OCI-M1 (cell line): ENCODE measurements at places on chromosomes 6 and 20.

- no peak for DNase-seq
Measured at GRCh38 chr6:128719786-128720185, 163.2 kb upstream of the LAMA2 start.

DNA sequence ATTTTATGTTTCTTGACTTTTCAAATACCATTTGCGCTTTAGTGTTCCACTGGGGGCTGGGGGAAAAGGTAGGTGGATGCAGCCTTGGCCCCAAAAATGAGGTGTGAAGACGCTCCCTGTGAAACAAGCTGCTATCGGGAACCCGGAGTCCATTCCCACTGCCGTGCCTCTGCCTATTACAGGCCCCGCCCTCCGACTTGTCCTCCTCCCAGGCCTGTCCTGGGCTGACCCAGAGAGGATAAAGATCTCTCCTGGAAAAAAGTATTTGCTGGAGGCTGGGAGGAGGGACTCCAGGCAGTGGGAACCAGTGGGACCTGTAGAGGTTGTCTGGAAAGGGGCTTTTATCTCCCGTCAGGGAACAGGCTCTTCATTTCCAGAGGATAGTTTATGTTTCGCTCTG, 215.0 kb downstream of the SLC24A3 start:
- DNase-seq = no peak

- no peak for DNase-seq
Measured at GRCh38 chr6:158645064-158646022, 800 bp upstream of the DYNLT1 start.

GRCh38 chr20:33838035-33838864, 27.1 kb downstream of the CHMP4B start:
- DNase-seq = no peak

- DNase-seq = no peak
Measured at GRCh38 chr6:44035621-44036020, 91.6 kb downstream of the MRPL14 start.

- no peak for DNase-seq
Measured at GRCh38 chr20:60116128-60116909, 158.1 kb downstream of the CDH26 start.

GRCh38 chr20:52236292-52236691, 44.7 kb upstream of the ZFP64 start:
- no peak for DNase-seq

GRCh38 chr6:119339941-119340456, 9.6 kb downstream of the MAN1A1 start:
- peak; percentile 82 for DNase-seq

DNA sequence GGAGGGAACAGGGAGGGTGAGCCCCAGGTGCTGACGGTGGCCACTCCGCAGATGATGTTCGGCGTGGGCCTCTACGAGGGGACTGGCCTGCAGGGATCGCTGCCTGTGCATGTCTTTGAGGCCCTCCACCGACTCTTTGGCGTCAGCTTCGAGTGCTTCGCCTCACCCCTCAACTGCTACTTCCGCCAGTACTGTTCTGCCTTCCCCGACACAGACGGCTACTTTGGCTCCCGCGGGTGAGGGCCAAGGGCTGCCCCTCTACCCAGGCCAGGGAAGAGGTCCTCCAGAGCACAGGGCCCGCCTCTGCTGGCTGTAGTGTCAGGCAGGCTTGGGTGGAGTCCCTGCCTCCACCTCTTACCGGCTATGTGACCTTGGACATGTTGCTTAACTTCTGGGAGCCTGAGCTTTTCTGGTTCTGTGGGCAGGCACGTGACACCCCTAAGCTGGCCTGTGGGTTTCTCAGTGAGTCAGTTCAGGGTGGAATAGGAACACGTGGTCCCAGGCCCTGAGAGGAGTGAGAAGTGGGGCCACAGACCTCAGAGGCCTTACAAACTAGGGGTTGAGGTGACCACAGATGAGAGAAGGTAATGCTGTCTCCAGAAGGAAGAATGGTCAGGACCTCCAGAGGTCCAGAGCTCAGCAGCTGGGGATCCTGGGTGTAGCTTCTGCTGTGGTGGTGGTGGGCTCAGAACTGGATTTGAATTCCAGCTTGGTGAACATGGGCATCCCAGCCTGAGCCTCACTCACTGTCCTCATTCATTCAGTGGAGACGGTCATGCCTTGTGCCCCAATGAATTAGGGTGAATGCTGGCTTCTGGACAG, 11.9 kb downstream of the PCIF1 start:
- peak; percentile 85 for DNase-seq

- DNase-seq = peak; percentile 83
Measured at GRCh38 chr20:35145141-35145564, 2.0 kb downstream of the EDEM2 start.

- peak; percentile 37 for DNase-seq
Measured at GRCh38 chr20:21808863-21809664, 103.6 kb downstream of the PAX1 start.

GRCh38 chr6:5030596-5031136, 26.8 kb upstream of the RPP40 start:
- peak; percentile 98 for DNase-seq

DNA sequence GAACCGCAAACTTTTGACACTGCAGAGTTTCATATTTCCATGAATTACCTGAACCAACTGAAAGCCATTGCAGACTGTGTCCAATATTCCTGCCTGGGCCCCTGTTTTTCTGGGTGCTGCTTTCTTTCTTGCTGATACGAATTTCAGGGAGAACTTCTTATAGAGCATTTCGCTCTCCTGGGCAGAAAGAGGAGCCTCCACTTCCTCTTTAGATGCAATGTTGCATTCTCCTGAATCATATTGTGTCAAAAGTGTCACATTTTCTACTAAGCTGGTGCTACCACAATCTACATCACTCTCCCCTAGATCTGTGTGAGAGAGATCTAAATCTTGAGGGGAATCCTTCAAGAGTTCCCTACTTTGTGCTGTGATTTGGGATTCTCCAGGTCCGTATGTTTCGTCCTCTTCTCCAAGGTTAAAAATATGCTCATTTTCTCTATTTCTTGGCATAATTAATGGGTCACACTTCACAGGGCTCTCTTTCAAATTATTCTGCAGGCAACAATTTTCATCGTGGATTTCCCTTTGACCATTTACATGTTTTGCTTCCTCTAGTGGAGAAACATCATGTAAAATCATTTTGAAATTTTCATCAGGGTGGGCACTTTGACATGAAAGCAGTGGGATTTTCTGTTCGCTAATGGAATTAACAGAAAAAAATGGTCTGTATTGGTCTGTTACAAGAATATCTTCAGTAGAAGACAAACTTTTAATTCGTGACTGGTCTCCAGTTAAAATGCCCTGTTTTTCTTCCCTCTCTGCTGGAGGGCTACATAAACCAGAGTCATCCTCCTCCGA, 102.3 kb downstream of the DST start:
- peak; percentile 75 for DNase-seq

DNA sequence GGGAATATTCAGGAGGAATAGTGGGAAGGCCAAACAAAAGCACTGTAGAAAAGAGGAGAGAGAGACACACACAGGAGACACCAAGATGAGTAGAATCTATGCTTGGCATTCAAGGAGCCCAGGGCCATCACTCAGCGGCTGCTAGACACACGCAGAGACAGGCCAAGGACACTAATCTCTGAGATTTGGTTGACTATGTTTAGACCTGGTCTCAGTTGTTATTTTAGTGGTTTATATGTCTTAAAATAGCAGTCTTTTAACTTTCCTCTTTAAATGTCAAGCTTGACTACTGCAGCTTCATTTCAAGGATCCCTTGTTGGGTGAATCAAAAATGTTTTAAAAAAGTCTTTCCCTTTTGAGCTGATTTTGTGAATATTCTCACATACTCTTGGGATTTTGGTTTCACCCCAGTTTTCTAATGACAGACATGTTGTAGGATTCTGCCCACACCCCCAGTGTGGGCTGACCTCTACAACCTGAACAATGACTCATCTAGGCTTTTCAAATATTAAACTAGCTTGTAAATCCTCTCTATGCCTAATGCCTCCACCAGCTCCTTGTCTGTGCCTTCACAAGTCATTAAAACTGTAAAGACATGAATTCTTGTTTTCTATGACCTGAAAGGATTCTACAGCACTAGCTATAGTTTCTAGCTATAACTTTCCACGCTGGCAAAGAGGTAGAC, 142.7 kb upstream of the EXOC2 start:
- no peak for DNase-seq

GRCh38 chr6:136439514-136440190, 110.6 kb downstream of the MAP7 start:
- no peak for DNase-seq

DNA sequence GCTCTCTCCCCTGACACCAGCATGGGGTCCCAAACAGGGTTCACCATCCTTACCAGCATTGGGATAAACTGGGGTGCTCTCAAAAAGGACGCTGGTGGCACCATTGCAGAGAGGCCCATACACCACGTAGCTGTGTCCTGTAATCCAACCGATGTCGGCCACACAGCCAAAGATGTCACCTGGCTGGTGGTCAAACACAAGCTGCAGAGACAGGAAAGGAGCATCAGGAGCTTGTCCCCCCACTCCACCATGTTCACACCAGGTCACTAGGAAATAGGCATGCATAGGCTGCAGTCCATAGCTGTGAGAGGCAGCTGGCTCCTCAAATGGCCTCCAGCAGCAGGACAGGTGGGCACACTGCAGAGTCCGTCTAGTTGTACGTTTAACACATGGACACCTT, 28.8 kb upstream of the APMAP start:
- no peak for DNase-seq

- DNase-seq = no peak
Measured at GRCh38 chr6:134119486-134119885, 67.1 kb upstream of the SLC2A12 start.

GRCh38 chr6:124872361-124873065, 89.7 kb upstream of the RNF217 start:
- no peak for DNase-seq

- peak; percentile 37 for DNase-seq
Measured at GRCh38 chr6:151958332-151958731, 150.8 kb downstream of the ESR1 start.
